ENCODE measurements at places on chromosomes 2 and 18.

DNA sequence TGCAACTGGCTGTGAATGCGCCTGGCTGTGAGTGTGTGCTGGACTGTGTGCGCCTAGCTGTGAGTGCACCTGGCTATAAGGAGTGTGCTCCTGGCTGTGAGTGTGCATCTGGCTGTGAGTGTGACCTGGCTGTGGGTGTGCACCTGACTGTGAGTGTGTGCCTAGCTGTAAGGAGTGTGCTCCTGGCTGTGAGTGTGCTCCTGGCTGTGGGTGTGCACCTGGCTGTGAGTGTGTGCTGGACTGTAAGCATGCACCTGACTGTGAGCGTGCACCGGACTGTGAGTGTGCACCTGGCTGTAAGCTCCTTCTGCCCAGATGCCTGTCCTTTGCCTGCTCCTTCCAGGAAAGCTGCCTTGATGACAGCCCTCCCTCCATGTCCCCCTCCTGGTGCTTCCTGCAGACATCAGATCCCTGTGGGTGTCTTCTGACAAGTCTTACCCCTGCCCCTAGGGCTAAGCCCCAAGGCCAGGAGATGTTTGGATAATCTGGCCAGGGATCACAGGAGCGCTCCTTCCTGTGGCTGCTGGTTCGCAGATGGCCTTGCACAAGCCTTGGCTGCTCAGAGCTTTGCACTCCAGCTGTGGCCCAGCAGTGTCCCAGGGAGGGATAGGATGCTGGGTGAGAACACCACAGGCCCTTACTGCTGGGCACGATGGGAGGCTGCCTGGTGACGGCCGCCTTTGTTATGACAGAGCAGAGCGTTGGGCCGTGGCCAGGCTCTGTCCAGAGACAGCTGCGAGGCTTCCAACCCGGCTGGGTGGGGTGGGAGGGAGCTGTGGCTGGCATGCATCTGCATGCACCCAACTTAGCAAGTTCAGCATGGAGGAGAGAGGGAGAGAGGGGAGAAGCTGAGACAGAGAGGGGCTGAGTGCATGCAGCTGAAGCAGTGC lies 89.9 kb downstream of the GLI2 start:
- no peak for DNase-seq

DNA sequence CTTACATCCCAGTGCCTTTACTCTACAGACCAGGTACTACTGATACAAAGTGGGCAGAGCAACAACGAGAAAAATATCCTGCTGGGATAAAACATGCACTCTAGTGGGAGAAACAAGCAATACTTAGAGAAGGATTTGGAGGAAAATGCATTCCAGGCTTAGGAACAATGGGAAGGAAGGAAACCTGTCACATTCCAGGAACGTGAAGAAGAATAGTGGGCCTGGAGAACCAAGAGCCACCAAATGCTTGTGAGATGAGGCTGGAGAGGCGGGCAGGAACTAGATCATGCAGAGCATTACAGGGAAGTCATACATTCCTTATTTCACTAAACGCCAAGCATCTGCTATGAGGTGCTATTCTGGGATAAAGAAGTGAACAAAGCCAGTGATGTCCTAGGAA lies 342.3 kb downstream of the DCC start:
- no peak for DNase-seq

DNA sequence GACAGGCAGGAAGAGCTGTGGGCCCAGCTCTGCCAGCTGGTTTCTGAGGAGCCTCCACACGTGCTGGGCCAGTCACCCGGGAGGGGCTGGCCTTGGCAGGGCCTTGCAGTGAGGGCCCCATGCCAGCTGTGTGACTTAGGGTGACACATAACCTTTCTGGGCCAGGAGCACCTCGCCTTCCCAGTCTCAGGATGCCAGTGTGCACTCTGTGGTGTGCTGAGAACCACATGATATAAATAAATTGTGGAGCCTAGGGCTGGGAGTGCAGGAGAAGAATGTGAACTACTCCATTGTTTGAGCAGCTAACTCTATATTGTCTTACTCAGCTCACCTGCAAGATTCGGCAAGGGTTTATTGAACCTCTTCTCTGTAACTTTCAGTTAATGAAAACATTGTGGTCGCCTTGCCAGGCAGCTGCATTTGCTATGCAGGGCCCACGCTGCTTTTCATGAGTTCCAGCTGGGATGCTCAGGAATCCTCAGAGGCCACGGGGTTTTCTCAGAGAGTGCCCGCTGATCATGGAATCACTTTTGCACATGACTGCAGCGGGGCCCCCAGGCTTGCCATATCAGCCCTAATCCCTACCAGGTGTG lies 222.3 kb downstream of the SH3RF3 start:
- DNase-seq = no peak

GRCh38 chr18:29823671-29824070 lies 1218.9 kb downstream of the DSC3 start:
- DNase-seq = no peak

DNA sequence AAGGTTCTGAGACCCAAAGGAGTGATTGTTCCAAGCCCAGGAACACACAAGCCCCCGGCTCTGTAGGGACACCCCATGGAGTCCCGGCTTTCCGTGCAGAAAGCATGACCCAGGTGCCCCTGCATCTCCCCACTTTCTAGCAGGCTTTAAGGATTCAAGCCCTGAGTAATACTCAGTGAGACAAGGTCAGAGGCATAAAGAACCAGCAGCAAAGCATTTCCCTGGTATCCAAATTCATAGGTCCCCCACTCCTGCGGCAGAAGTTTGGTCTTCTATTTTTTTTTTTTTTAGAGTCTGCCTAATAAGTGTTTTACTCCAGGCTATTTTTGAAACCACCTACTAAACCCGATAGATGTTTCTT lies 16.3 kb downstream of the TSHZ1 start:
- no peak for DNase-seq

DNA sequence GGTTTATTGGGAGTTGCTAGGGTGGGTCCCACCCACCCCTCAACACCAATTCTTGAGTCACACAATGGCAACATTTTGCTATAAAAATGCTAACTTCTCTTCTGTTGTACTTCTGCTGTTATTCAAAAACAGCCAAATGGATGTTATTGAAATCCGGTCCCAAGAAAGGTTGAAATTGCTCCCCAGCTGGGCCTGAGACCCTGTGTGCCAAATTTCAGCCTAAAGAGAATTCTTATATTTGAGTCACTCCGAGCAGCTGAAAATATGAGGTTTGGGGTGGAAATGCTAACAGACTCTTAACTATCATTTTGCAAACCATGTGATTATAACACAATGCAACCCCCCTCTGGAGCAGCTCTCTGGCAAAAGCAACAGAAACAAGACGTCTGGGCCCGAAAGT lies 27.0 kb upstream of the ACVR1 start:
- DNase-seq = no peak

- no peak for DNase-seq
These were observed 7.0 kb upstream of the ALPK2 start for GRCh38 chr18:58635891-58636290.

DNA sequence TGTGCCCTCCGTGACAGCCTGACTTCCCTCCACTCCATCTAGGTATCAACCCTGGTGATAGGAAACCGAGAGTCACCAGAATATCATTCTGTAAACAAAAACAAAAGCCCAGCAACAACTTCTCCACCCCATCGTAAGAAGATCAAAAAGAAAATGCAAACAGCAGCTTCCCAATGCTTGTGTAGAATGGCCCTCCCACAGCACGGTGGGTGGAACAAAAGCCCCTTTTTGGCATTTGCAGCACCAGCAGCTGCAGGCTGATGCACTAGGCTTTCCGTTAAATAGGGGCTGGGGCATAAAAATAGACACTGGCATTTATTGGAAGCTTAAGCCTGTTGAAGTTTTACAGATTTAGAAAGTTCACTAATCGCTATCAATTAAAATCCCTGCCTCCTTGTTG lies 513.0 kb downstream of the GALR1 start:
- no peak for DNase-seq

DNA sequence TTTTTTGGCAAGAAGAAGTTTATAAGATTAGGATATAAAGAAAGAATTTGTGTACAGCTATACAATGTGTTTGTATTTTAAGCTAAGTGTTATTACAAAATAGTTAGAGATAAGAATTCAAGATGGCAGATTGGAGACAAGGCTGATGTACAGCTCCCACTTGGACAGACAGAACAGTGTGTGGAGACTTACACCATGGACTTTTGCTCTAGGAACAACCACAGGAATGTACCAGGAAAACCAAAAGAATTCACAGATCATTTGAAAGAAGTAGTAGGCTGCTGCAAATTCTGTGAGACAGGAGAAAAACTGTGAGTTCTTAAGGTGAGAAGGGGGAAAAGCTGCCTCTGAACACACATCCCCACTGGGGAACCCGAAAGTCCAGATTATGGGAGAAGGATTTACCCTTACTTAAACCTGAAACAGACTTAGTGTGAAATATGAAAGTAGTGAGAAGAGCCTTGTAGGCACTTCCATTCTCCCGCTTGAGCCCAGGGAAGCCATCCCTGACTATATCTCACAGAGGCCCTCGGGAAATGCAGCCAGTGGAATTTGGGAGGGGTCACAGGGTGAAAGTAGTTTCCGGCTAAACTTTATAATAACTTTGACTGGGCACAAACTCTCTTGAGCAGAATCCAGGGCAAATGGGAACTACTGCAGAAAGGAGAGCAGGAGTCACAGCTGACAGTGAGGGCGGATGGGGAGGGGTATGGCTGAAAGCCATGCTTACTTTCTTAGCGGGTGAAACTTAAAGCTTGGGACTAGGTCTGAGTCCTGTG lies 11.6 kb upstream of the RPRD1A start:
- DNase-seq = no peak

DNA sequence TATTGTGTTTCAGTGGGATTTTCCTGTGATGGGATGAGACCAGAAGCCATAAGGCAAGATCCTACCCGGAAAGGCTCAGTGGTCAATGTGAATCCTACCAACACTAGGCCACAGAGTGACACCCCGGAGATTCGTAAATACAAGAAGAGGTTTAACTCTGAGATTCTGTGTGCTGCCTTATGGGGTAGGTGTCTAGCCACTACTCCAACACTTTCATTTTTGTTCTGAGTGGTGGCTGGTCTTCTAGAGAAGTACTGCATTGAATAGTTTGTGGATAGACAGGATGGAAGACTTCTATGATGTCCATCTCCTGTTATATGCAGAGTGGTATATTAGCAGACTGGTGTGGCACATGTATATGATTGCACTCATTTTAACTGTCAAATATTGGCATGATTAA lies 117.7 kb upstream of the IL1R2 start:
- no peak for DNase-seq

DNA sequence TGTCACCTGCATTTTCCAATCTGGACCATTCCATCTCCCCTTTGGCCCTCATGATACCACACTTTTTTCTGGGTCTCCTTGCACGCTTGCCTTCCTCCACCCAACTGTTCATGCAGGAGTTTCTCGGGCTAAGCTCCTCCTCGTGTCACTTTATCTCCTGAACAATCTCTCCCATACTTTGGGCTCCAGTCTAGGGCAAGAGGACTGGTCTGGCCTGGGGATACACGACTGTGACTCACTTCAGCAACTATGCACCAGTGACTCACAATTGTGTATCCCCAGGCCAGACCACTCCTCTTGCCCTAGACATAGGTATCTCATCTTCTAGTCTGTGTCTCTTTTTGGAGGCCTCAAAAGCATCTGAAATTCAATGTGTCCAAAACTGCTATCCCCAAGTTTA lies 149.4 kb upstream of the PTPRM start:
- no peak for DNase-seq

DNA sequence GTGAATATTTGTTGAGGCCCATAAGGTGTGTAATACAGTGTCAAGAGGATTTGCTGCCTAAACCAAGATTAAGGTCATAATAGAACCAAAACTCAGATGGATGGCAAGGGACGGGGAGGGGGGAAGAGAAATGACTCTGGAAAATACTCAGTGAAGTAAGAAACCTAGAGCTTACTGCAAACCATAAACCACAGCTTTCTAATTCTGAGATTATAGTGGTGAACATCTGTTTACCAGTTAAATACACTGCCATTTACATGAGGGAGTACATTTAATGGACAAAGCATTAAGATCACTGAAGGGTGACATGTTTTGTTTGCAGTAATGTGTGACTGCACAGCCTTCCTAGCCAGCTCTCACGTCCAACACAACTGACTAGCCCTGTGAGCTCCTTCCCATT lies 19.8 kb downstream of the EVX2 start:
- DNase-seq = no peak

DNA sequence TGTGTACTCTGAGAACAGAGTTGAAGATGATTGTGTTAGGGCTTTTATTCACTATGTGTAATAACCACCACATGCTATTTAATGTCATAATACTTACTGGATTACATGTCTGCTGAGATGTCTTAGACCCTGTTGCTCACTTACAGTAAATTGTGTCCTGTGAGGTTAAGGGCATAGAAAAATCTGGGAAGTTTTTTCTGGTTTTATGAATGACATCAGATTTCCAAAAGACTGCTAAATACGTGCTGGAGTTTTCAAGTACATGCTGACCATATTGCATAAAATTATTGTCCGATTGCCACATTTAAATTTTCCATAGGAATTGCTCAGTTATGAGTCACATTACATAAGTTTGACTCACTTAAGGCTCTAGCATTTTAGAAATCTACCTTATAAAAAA lies 96.7 kb upstream of the COL5A2 start:
- no peak for DNase-seq

- peak; percentile 50 for DNase-seq
These were observed at the start of gene ZNF804A for GRCh38 chr2:184598316-184599053. Gene ZNF804A, plus strand, starts transcription at chr2:184598529. Its CDS starts 431 bp downstream, at chr2:184598960.

DNA sequence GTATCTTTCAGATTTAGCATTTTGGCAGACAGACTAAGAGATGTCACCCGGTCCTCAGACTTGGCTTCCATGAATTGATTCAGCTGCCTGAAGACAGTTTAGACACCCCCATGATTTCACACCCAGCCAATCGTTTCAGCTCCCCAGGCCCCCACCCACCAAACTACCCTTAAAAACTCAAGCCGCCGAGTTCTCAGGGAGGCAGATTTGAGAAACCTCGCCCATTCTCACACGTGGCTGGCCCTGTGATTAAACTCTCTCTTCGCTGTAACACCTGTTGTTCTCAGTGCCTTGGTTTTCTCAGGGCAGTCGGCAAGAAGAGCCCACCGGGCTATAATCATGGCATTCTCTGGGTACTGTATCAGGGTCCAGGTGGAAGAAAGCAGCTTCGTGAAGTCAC lies 35.2 kb downstream of the UXS1 start:
- no peak for DNase-seq

DNA sequence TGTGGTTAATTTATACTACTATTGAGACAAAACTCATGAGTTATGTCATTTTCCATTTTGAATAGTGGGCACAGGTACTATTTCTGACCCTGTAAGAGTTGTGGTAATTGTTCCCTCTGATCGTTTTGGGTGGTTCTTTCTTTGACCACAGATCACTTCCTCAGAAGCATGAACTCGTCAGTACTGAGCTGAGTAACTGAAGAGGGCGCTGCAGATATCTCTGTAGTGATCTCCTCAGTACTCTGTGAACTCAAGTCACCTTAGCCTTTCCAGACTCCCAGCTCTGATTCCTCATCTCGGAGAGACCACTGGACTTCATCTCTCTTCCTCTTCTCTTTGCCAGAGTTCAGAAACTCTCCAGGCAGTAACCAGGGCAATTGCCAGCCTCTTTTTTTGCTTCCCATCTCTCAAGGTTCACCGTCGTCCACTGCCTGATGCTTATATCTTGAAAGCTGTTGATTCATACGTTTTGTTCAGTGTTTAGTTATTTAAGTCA lies 9.4 kb upstream of the IL1RL1 start:
- DNase-seq = peak; percentile 17
